ENCODE measurements at places on chromosomes 12 and 14.
A peak's percentile ranks its signal among the peaks of the same experiment; 100 is the strongest.

DNA sequence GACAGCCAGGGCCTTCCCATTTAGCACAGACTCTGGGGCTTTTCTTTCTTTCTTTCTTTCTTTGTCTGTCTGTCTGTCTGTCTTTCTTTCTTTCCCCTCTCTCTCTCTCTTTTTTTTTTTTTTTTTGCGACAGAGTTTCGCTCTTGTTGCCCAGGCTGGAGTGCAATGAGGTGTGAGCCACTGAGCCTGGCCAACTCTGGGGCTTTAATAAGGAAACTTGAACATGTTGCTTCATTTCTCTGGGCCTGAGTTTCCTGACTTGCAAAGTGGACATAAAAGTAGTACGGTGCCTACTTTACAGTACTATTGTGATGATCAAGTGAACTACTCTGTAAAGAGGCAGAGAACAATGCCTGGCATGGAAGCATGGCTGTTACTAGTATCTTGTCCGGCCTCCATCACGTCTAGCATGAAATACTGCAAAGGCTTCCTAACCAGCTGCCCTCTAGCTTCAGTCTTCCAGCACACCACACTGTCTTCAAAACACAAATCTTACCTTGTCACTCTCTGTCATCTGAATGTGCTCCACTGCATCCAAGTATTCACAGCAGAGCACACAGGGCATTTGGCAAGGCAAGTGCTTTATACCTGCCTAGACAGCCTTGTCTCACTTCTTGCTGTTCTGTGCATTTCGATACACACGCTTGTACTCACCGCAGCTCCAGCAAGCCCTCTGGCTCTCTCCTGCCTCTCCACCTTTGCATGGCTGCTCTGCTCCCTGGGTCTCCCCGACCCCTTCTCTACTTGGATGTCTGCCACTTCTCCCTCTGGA, 96.7 kb downstream of the IRF2BPL start:
- no peak for DNase-seq

DNA sequence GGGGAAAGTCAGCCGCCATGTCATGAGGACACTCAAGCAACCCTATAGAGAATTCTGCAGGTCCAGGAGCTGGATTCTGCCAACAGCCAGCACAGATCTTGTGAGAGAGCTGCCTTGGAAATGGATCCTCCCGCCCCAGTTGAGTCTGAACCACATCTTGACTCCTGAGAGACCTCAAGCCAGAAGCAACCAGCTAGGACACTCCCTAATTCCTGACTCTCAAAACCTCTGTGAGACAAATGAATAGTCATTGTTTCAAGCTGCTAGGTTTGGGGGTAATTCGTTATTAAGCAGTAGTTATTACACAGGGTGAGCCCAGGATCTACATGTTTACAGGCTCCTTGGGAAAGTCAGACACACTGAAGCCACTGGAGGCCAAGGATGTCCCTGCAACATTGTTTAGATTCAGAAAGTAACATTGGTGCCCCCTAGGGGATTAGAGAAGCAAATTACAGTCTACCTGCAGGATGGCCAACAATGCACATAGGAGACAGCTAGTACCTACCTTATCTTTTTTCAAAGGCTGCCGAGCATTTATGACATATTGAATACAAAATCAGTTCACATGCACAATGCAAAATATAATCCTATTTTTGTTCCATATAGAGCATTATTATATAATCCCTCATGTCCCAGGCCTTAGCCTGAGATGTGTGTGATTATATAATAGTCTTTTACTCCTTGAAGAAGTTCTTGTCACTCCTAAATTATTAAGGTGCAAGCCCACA, 57.9 kb upstream of the FICD start:
- peak; percentile 68 for DNase-seq

DNA sequence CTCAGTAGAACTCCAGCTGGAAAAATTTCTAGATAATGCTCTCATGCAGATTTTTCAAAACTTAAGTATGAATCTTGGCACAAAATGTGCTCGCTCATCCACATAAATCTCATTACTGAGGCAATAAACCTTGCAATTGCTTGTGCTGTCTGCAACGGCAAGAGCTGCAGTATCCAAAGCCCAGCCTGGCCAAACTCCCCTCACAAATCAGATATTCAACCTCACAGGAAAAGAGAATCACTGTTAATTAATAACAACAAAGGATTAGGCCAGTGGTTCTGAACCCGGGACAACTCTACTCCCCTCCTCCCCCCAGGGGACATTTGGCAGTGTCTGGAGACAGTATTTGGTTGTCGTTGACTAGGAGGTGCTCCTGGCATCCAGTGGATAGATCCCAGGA, 19.2 kb upstream of the CORO1C start:
- no peak for DNase-seq

DNA sequence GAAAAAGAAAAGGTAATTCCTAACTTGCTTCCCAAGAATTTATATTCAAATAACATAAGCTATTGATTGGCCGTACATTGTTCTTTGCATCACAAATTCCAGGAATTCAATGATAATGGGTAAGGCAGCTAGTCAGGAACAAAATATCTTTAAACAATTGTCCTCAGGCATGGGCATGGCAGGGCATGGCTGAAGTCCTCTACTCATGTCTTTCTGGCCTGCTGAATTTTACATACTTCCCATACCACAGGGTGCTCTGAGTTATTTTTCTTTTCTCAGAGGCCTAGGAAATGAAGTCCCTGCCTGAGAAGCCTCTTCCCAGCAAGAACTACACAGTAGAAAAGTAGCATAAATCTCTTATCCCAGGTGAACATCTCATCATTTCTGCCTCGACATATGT, 15.1 kb upstream of the DRAM1 start:
- DNase-seq, result no peak

- DNase-seq, result no peak
Measured at GRCh38 chr12:46265734-46266133, 3.1 kb downstream of the SLC38A1 start.

DNA sequence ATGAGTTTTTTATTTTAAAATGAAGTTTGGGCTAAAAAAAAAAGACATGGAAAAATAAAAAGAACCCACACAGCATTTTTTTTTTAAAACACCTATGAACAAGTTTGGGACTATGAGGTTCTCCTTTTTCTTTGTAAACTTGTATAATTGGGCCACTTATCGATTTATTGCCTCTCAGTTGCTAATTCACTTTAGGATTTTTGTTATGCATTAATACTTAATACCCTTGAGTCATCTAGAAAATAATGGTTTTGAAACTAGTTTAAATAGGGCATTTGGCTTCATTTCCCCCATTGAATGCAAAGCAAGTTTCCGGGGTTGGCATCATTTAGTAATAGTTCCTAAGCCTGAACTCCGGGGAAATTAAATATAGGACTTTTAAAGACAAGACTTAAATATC, 312.8 kb upstream of the RGS6 start:
- DNase-seq, result no peak

DNA sequence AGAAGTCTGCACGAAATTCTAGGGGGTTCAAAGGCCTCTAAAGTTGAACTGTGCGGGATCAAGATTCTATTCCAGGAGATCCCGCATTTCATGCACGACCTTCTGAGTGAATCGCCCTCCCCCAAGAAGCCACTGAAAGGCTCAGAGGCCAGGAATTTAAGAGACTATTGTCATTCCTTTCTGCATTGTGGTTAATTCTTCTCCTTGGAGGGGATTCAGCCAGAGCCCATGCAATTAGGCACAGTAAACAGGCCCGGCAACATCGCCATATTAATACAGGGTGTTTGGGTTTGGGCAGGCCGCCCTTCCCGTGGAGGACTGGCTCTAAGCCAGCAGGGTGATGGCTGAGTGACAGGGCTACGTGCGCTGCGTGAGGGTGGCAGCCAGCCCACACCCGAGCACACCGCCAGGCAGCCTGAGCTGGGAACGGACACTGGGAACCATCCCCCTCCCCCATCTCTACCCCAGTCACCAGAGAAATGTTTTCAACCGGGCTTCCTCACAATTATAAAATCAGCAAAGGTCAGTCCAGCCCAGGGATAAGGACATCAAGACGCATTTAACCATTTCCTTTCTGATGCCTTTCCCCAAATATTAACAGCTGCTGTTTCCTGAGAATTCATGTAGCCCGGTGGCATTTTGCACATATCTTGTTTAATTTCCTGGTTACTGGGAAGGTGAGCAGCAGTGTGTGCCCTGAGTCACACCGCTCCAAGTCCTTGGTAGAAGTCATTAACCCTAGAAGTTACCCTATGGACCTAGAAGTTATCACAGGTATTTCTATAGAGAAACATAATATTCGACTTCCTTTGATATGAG, 12.5 kb downstream of the EGLN3 start:
- no peak for DNase-seq

DNA sequence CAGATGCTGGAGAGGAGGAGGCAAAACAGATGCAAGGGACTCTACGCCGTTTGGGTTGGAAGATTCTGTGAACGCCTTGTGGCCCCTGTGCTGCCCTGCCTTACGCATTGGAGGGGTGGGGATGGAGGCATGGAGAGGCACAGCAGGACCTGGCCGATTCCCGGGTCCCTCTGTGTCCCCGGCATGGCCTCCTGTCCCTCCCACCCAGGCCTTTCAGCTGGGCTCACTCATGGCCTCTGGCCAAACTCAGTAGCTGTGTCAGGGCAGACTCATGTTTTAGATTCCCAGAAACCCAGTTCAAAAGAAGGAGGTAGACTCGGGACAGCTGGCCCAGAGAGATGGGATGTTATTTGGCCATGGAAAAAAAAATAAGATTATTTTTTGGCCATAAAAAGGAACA, 40.1 kb downstream of the TESC start:
- DNase-seq, result no peak

GRCh38 chr12:93780101-93780641, 103.0 kb downstream of the CRADD start:
- no peak for DNase-seq

- no peak for DNase-seq
Measured at GRCh38 chr12:57592551-57593165, 1.7 kb downstream of the PIP4K2C start.

GRCh38 chr14:65904988-65905387, 492.5 kb downstream of the FUT8 start:
- no peak for DNase-seq

- DNase-seq, result no peak
Measured at GRCh38 chr12:120843472-120843871, 60.7 kb downstream of the SPPL3 start.

- no peak for DNase-seq
Measured at GRCh38 chr14:70033561-70033960, 154.3 kb downstream of the SMOC1 start.

GRCh38 chr12:75974323-75975187, 57.0 kb downstream of the PHLDA1 start:
- no peak for DNase-seq

Data from HTR-8/SVneo (cell line).